ENCODE measurements at places on chromosomes 12 and 14.

GRCh38 chr12:104433061-104433460 is 23.7 kb upstream of the CHST11 start:
- no peak for DNase-seq

GRCh38 chr12:3632754-3633153 is 120.2 kb downstream of the CRACR2A start:
- DNase-seq = no peak

- DNase-seq = no peak
These were observed 442.5 kb downstream of the EGLN3 start for GRCh38 chr14:33508126-33509062.

GRCh38 chr12:89863968-89864367 is 155.3 kb upstream of the ATP2B1 start:
- no peak for DNase-seq

- no peak for DNase-seq
These were observed 949.9 kb downstream of the LRFN5 start for GRCh38 chr14:42556551-42556950.

GRCh38 chr14:58479975-58480374 is 52.5 kb downstream of the KIAA0586 start:
- DNase-seq = no peak

GRCh38 chr12:12807970-12808702 is 5.0 kb upstream of the DDX47 start:
- no peak for DNase-seq

DNA sequence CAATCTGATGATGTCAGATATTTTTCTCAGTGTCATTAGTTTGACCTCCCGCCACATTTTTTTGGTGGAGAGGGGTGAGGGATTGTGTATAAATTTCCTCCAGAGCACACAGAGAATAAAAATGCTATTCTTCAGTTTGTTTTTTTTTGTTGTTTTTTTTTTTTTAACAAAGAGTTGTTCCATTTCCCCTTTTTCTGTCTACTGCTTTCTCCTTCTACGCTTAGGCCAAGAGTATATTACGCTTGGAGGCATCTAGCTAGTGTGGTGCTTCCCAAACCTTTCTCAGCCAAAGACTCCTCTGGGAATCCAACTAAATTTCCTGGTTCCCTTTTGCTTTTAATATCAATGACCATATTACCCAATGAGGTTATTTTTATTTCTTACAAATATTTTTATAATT is 465.6 kb downstream of the ZFP36L1 start:
- no peak for DNase-seq

- no peak for DNase-seq
These were observed 2.0 kb downstream of the INTS13 start for GRCh38 chr12:26935636-26936378.

GRCh38 chr12:30877105-30877875 is 49.3 kb upstream of the TSPAN11 start:
- DNase-seq = no peak

- no peak for DNase-seq
These were observed 343.1 kb downstream of the FLRT2 start for GRCh38 chr14:85873006-85873405.

GRCh38 chr14:90452366-90452765 is 55.5 kb downstream of the CALM1 start:
- DNase-seq = no peak

DNA sequence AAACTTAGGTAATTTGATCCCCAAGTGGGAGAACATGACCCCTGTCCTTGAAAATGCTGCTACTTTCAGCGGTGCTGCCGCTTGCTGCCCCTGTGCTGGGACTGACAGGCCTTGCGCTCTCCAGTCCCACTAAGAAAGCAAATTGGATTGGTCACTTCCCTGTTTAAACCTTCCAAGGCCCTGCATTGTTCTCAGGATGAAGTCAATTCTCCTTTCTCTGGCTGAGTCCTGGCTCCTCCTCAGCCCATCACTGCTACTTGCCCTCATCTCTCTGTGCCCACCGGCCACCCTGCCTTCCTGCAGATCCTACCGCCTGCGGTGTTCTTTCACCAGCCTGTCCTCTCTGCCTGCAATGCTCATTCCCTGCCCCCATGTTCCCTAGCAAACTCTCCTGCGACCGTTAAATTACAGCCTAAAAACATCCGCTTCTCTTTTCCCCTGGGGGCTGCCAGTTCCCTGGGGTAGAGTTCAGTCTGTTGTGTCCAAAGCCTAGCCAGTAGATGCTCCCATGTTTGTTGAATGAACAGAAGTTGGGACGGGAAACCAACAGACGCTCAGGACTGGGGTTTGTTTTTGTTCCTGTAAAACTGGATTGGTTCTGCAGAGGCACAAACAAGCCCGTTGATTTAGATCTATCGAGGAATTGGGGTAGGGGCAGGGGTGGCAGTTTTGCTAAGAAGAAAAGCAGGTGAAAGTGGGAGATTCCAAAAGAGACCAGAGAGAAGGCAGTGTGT is 127.3 kb upstream of the HIF1A start:
- DNase-seq = no peak

Measured in stimulated activated CD8-positive, alpha-beta memory T cell treated with anti-CD3 and anti-CD28 coated beads, Interleukin-2, amount 100 ng/mL, for 1 hour (primary cell).